ENCODE measurements at places on chromosomes 6 and 20.

- DNase-seq: no peak
Observed at GRCh38 chr6:119334535-119335264, 14.9 kb downstream of the MAN1A1 start.

DNA sequence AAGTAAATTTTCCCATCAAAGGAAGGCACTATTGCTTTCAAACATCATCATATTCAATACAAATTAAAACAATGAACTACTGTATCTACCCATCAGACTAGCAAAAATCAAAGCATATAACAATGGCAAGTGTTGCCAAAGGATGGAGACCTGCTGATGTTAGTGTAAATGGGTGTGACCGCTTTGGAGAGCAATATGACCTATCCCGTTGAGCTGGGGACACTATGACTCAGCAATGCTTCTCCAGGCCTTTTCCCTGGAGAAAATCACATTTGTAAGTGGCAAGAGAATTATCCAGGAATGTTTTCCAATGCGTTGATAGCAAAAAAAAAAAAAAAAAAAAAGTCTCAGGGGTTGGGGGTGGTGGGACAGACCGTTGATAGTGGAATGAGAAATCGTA is 46.1 kb downstream of the PHACTR3 start:
- DNase-seq: no peak

- peak; percentile 87 for DNase-seq
Observed at GRCh38 chr6:125197795-125198269, 44.3 kb downstream of the TPD52L1 start.

DNA sequence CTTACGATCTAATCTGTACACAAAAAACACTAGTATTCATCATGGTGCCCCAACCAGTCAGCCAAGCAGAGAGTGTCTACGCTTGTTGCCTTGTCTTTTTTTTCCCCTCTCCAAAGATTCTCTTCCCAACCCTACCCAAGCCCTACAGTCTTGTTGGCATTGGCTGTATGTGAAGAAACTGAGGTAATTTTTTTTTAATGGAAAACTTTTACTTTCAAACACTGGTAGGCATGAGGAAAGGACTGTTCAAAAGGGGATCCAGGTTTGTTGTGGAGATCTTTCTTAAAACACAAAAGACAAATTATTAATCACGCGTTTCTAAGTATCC is 89.2 kb upstream of the PRSS16 start:
- no peak for DNase-seq

- no peak for DNase-seq
Observed at GRCh38 chr6:91730710-91731109, 1143.8 kb upstream of the MAP3K7 start.

DNA sequence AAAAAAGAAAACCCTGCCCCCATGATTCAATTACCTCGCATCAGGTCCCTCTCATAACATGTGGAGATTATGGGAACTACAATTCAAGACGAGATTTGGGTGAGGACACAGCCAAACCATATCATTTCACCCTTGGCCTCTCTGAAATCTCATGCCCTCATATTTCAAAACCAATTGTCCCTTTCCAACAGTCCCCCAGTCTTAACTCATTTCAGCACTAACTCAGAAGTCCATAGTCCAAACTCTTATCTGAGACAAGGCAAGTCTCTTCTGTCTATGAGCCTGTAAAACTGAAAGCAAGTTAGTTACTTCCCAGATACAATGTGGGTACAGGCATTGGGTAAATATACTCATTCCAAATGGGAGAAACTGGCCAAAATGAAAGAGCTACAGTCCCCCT is 536.1 kb downstream of the MEI4 start:
- no peak for DNase-seq

DNA sequence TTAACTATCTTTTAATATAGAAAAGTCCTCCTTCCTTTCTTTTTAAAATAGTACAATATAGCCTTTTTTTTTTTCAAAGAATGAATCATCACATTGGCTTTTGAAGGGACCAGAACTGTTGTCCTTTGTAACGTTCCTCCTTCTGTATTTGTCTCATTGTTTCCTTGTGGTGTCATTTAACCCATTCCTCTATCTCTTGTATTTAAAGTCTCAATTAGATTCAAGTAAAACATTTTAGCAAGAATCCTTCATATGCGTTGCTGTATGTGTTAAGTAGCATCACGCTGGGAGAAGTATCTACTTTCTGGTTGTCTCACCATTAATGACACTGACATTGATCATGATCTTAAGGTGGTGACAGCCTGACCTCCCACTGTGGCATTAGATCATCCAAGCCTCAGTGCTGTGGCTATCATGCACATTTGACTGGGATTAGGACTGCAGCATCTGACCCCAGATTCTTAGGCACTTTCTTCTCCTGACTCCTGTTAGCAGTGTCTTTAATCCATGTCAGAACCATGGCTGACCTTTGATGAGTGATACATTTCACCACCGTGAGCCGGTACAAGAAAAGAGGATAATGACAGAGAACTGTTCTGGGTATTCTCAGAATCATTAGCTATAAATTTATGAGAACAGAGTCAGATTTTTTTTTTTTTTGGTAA is 67.5 kb upstream of the TFB1M start:
- no peak for DNase-seq

GRCh38 chr20:49614338-49615050 is 46.6 kb upstream of the PTGIS start:
- no peak for DNase-seq

DNA sequence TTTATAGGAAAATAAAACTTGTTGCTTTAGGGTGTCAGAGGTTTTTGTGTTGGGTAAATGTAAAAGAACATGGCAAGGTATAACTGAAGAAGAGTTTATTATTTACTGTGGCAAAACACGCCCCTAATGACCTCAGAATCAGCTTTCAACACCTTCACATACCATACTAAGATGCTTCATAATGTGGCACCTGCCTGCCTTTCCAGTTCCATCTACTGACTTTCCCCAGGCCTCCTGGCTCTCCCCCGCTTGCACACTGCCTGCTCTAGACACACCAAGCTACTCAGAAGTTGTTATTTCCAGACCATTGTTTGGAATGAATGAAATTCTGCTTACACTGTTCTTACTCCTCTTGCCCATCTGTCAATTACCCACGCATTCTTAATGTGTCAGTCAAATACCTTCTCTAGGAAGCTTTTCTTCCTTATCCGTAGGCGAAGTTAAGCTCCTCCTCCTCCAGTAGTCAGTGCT is 1.8 kb downstream of the TIAM2 start:
- DNase-seq: no peak

DNA sequence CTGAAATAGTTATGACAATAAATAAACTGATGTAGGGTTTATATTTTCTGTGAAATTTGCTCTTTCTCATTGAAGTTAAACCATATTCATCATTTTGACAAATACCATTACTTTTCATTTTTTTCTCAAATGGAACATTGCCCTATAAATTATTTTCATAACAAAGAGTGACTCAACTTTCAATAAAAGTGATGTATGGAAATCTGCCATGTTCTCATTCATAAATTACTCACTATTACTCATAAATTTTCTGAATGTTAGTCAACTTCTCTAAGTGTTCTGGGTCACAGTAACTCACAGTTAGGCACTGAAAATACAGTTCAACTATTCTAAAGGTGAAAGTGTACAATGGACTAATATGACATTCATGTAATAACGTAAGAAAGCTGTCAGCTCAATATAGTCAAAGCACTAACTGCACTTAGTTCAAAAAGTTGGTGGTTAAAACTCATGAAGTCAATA is 19.0 kb upstream of the STX11 start:
- no peak for DNase-seq

DNA sequence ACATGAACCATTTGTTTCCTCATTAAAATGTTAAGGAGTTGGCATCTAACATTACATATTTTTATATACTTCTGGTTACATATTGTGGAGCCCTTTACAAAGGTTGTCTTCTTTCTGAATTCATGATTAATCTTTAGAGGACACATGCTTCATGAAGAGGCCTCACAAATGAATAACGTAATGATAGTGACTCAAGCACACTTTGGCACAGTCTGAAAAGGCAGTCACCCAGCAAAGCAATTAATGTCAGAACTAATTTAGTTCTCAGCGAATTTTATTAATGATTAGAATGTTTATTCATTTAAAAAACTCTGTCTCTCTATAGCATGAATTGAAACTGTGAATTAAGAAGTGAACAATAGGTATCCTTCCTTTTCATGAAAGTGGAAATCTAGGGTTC is 854.2 kb downstream of the PHF3 start:
- no peak for DNase-seq

DNA sequence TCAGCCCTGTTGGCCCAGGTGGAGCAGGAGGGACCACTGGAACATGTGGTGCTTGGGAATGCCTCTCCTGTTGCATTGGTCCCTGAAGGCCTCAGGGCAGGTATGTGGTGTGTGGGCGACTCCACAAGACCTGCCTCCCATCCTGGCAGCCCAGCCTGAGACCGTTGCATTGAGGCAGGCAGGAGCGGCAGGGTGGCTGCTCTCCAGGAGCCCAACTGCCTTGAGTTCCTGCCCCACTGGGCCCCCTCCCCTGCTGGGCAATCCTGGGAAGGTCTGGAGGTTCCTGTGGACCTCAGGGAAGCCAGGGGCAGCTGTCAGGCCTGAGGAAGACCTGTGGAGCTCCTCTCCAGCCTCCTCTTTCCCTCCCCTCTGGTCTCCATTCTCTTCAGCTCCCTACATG is 19.8 kb downstream of the MAVS start:
- no peak for DNase-seq

- no peak for DNase-seq
Observed at GRCh38 chr6:142333431-142333830, 31.6 kb downstream of the ADGRG6 start.

- DNase-seq: no peak
Observed at GRCh38 chr20:16537918-16538317, 35.3 kb downstream of the KIF16B start.

DNA sequence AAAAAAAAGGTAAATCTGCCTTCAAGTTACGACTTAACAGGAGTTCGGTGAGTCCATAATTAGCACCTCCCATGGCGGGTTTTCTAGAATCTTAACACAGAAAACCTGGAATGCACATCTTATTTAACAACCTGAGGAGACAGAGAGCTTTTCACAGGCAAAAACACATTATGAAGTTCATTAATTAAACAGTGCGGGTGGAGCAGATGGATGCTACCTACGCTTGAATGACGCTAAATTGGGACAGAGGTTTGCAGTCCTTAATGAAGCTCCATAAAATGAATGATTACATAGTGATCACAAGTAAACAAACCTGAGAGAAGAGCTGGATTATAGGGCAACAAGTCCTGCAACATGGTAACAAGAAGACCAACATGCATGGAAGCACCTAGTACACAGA is 81.0 kb downstream of the INSM1 start:
- DNase-seq: no peak

DNA sequence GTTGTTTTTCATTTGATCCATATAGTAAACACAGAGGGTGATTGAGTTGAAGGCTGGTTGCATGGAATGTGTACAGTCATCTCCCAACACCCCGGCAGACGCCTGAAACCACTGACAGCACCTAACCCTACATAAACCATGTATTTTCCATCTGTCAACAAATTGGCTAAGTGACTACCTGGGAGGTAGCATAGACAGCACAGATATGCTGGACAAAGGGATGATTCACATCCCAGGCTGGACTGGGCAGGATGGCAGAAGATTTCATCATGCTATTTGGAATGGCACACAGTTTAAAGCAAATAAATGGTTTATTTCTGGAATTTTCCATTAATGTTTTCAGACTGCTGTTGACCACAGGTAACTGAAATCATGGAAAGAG is 4.4 kb upstream of the VIP start:
- no peak for DNase-seq

- DNase-seq: no peak
Observed at GRCh38 chr6:4879741-4880275, 103.6 kb downstream of the CDYL start.

DNA sequence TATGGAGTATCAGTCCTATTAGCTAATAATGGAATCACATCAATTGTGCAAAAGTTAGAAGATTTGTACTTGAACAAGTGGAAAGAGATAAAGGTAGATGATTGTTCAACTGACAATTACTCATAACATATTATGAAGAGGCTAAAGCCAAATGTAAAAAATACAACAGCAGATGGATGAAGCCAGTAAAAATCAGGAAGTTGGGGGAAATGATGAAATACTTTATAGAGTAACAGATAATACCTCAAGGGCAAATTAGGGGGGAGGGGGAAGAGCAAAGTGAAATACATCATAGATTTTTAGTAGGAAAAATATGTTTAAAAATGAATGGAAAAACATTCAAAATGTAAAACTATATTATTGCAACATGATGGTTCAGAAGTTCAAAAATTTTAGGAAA is 114.0 kb downstream of the PDSS2 start:
- DNase-seq: no peak

DNA sequence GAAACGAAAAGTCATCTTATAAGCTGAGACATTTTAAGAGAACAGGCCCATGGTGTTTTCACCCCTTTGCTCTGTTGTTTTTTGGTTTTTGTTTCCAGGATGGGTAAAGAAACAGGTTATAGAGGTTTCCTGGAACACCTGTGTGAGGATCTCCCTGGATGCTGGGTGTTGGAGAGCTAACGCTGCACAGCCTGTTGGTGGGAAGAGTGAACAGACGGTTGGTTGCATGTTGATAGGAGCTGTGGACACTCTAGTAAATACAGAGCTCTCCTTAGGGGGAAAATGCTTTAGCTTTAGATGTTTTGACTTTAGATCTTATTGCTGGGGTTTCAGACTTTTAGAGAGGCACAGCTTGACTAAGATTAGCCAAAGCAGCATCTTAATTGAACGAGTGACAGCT is 235.2 kb downstream of the SOX4 start:
- no peak for DNase-seq

DNA sequence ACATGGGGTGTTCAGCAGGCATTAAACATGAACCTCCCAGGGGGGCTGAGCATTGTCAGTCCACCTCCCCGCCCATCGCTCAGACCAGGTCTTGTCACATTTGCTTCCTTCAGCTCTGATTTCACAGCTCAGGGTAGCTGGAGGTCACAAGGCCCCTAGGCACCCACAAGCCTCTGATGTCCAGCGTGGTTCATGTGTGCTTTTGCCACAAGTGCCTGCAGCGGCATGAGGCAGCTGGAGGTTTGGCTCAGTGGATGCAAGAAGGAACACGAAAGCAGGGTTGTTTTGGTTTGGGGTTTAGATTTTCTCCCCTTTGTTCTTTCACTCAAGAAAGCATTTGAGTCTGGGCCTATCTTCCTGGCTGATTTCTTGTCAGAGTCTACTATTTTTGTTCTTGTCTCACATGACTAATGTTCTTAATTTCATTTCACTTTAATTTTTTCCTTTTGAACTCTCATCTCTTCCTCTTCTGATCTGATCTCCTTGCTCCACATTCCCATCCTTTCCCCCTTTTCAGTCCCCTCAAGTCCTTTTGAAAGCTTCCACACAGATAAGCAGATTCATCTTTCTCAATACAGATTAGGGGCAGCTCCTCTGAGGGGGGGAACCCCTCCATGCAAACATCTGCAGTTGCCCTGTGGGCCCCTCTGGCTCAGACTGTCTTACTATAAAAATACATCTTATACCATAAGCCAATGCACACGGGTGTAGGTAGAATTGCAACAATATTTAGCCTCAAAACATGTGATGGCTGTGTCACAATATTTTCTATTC is 68.1 kb upstream of the CEP85L start:
- no peak for DNase-seq

- DNase-seq: no peak
Observed at GRCh38 chr6:62971976-62972658, 239.2 kb upstream of the FKBP1C start.
